CD4-positive, alpha-beta T cell (primary cell): ENCODE measurements at places on chromosomes 2 and 18.

- no peak for DNase-seq
Measured at GRCh38 chr18:52596748-52597435, 256.9 kb downstream of the DCC start.

- peak; percentile 50 for DNase-seq
Measured at GRCh38 chr2:27074738-27075565, 3.5 kb upstream of the EMILIN1 start.

DNA sequence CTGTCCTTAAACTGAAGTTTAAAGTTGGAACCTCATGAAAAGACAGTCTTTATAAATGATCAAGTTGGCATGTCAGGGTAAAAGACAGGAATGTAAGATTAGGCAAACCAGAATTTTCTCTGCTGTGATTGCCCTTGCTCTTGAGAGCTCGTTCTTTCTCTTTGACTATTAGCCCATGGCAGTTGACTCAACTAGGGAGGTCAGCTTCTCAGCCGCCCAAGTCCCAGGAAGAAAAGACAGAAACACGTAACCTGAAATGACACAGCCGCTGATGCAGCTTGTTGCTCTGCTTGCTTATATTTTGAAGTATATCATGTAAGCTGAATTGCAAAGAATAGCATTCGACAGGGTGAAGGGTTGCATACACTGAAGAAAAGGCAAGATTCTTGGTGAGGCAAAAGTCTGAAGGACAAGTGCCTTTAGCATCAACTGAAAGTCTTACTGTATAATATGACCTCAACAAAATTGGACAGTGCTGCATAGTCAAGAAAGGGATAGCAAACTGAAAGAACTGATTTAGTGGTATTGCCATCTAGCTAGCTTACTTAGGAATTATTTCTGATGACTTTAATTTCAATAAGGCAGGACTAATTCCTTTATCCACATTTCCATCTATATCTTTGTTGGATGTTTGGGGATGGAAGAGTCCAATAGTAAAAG is 54.7 kb downstream of the ARHGAP15 start:
- no peak for DNase-seq

GRCh38 chr18:5476961-5477800 is 66.6 kb downstream of the EPB41L3 start:
- no peak for DNase-seq

DNA sequence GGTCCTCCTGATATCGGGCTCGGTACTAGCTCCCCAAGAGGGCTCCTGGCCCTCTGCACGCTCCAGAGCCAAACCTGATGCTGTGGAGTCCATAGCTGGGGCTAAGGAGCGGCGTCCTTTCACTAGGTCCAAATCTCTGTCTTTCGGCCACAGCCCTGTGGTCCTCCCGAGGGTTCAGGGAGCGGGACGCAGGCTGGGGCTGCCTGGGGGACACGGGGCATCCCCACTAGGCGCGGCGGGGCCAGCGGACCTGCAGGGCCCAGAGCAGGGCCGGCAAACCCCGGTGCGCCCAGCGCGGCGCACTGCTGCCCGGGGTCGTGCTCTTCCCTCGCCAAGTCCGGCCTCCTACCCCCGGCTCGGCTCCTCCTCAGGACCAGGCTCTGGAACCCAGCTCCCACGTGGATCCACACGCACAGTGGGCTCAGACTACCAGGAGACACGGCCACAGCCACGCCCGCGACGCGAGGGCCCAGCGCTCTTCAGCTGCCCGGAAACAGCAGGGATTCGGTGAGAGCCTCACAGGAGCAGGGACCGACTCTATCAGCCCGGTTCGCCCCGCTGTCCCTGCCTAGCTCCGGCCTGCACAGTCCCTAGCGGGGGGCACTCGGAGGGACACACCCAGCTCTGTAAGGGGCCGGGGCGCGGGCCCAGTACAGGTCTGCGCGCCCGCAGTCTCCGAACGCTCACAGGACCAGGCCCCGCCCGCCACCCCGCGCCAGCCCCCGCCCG is 593 bp downstream of the ZNF514 start:
- DNase-seq, result no peak

DNA sequence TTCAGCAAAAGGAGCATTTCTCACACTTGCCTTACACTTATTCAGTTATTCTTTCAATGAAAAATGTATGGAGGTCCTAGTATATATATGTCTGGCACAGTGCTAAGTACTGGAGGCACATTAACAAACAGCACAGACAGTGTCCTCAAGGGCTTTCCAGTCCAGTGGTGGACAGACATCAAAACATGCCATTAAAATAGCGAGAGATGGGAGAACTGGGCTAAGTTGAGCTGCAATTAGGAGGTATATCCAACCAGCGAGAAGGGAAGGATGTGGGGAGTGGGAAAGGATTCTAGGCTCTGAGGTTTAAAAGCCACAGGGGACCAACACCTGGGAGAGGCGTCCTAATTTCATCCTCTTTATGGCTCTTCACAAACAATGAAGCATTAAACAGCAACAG is 127.5 kb upstream of the TTC39C start:
- no peak for DNase-seq

GRCh38 chr2:19409046-19409445 is 50.6 kb upstream of the OSR1 start:
- no peak for DNase-seq

DNA sequence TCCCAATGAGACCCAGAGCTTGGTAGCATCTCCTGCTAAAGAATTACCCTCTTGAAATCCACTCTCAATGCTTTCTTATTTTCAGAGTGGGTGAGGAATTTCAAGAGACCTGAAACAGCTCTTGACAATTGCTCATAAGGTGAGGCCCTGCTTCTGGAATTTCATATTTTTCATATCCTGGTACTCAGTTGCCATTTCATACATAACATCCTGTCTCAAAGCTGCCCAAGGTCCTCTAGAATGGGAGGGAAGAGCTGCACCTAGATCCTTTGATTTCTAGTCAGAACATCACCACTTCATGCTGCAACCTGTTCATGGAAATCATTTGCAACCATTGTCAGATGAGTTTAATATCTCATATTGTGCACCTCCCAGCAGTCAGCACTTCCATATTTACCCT is 404.8 kb upstream of the GALNT5 start:
- DNase-seq, result no peak
